ENCODE measurements at places on chromosomes 3 and 15. TPM values are rescaled to one million over a fixed set of nuclear protein-coding genes. Genes with fewer than 3 reads are reported as not detected.

The DNAJA4 gene
- total RNA-seq: 10.6 TPM

The SI gene
- total RNA-seq: not detected

The IGDCC3 gene
- not detected for total RNA-seq

The FAM107A gene
- not detected for total RNA-seq

The RGMA gene
- total RNA-seq: 1.4 TPM

The PLS1 gene
- 20.6 TPM for total RNA-seq

The COL7A1 gene
- 306 TPM for total RNA-seq

The DENND6A gene
- total RNA-seq: 20.3 TPM

The SLTM gene
- total RNA-seq: 67.3 TPM

The SERPINI2 gene
- total RNA-seq: not detected

The CLDN11 gene
- 4.8 TPM for total RNA-seq

The TM4SF18 gene
- total RNA-seq: not detected

The RLBP1 gene
- not detected for total RNA-seq

The C3orf49 gene
- not detected for total RNA-seq

DNA sequence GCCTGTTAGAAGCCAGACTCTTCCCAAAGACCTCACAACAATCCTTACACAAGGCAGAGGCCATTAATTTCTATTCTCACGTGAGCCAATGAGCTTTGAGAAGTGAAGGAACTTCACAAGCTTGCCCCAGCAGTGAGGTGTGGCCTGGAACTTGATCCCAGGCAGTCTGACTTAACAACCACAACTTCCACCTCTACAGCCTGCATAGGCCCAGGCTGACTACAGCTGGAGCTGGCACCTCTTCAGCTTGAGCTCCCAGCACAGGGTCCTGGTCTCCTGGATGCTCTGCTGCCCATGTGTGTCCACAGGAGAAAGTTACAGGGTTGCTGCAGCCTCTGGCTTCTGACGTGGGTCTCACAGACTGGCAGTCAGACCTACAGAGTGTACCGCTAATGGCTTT lies 111.0 kb downstream of the ERC2 start:
- no peak for DNase-seq

DNA sequence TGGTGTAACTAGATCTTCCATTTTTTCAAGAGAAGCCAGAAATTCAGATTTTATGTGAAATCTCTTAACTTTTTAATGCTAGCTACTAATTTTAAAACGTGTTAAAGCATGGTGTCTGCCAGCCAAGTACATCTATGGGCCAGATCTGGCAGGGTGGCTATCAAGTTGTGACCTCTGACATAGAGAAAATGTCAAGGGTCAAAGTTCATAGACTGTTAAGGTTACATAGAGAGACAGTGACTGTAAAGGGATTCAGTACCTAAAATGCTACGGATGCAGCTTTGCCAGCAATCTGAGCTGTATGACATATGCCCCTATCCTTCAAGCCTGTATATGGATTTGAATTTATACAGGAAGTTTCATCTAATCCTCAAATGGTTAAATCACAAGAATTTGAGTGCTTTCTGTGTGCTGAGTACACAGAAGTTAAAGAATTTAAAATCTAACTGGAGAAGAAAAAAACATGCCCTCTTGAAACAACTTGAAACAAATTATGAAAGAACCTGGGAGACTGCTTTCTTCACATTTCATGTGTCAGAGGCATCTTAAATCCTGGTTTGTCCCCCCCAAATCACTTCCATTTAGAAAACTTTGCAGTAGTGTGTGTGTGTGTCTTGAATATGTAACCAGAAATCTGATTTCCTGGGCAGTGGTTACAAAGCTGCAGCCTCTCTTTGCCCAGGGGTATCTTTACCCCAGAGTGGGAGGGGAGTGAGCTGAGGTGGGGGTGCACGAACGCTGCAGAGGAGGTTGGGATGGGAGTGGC lies 895 bp upstream of the ARHGAP31 start:
- DNase-seq: no peak

GRCh38 chr3:114333180-114333922 lies 39.5 kb downstream of the TIGIT start:
- no peak for DNase-seq

DNA sequence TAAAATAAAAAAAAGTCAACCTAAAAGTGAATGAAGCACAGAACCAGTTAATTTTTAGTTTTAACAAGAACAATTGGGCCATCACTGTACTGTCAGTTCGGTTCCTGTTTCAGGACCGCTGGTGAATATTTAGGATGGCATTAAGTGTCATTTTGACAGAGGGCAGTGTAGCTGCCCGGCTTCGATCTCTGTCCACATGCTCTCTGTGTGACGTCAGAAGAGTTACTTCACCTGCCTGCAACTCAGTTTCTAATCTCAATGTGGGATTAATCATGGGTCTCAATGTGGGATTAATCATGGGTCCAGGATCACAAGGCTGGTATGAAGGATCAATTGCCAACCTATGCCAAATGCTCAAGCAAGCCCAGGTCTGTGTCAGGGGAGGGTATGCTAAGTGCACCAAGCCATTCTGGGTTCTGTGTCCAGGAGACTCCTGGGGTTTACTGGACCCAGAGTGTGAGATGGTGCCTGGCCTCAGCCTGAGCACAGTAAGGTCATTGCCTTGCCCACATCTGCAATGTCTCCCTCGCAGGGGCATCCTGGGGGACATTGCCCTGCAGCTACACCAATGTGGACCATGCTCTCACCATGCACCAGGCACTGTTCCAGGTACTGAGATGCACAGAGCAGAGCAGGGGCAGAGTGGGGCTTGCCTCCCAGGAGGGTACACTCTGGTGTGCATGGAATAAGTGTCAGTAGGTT lies 8.1 kb downstream of the GABRA5 start:
- DNase-seq: no peak

DNA sequence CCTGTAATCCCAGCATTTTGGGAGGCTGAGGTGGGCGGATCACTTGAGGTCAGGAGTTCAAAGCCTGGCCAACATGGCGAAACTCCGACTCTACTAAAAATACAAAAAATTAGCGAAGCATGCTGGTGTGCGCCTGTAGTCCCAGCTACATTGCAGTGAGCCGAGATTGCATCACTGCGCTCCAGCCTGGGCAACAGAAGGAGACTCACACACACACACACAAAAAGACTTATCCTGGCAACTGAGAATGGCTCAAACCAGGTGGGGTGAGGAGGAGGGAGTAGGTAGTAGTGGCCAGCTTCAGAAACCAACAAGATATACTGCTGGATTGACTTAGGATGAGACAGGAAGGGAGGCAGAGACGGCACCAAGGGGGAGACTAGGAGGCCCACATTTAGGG lies 53.4 kb upstream of the APEH start:
- DNase-seq: no peak

GRCh38 chr3:4741404-4742307 lies 237.6 kb upstream of the BHLHE40 start:
- peak; percentile 97 for DNase-seq

DNA sequence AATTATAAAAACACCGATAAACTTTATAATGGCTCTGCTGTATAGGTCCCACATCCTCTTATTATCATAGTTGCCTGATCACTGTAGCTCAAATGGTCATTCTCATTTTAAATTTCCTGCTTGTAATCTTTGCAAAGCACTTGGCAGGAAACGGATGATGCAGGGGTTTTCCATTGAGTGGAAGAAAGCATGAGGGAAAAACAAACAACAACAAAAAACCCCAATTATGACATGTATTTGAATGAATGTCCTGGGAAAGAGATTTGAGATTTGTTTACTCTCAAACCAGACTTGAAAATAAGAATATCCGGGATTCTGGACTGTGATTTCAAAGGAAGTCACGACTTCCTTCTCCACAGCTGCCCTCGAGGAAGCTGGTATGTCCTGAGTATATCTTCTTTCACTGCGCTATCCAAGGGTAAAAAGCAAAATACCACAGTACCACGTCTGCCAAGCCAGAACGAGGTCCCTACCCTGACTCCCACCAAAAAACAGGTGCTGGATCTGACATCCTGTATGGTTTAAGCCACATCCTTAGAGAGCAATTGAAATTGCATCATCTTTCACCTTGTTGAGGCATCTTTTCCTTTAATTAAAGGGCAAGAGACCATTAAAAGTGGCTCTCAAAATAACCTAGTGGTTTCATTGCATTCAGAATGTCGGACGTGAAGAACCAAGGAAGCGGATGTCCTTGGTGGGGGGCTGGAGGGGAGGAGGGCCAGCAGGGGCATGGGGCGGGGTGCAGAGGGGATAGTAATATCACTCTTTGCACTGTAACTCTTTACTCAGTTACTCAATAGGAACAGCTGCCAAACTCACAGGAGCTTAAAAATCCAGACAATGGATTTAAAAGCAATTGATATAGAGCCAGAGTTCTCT lies 13.5 kb upstream of the TIPIN start:
- DNase-seq: no peak

- no peak for DNase-seq
Measured at GRCh38 chr3:117856354-117856753, 1146.8 kb downstream of the TUSC7 start.

GRCh38 chr3:140384028-140384771 lies 293.7 kb upstream of the TRIM42 start:
- DNase-seq: no peak

GRCh38 chr3:24191801-24192403 lies 246.8 kb downstream of the NR1D2 start:
- DNase-seq: no peak

GRCh38 chr3:145522893-145523651 lies 637.9 kb downstream of the PLOD2 start:
- DNase-seq: no peak

DNA sequence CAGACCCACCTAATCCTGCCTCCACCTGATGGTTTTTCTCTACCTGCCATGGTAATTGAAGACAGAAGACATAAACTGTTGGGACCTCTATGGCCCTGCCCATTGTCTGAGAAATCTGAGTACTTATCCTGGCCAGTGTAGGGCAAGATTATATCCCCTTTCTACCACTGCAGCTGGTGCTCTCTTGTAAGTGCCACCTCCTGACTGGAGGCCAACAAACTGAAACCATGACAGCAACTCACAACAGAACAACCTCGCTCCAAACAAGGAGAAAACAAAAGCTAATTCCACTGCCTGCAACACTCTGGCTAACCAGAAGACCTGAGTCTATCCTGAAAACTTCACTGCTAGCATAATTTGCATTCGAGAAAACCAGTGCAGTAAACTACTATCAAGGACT lies 82.9 kb downstream of the CLDN1 start:
- no peak for DNase-seq

DNA sequence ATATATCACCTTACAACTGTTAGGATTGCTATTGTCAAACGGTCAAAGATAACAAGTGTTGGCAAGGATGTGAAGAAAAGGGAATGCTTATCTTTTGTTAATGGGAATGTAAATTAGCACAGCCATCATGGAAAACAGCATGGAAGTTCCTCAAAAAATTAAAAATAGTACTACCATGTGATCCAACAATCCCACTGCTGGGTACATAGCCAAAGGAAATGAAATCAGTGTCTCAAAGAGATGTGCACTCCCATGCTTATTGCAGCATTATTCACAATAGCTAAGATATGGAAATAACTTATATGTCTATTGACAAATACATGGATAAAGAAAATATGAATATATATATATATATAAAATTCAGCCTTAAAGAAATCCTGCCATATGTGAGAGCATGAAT lies 274.6 kb downstream of the EDEM1 start:
- DNase-seq: no peak

DNA sequence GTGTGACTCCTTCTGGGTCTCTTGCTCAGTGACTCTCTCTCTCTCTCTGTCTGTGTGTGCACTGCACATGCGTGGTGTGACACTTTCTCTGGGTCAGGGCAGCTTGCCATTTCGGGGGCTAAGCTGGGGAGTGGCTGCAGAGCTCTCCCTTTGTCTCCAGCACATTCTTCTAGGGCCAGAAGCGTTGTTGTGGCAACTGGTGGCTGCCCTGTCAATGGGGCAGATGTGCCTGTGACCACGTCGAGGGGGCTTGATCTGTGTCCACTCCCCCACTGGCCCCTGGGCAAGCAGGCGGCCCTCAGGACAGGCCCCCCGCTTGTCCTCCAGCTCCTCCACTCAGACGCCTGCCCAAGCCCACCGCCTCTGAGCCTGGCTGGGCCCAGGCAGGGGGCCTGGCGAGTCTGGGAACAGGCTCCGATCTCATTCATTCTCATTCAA lies 67.8 kb downstream of the WNT7A start:
- no peak for DNase-seq

DNA sequence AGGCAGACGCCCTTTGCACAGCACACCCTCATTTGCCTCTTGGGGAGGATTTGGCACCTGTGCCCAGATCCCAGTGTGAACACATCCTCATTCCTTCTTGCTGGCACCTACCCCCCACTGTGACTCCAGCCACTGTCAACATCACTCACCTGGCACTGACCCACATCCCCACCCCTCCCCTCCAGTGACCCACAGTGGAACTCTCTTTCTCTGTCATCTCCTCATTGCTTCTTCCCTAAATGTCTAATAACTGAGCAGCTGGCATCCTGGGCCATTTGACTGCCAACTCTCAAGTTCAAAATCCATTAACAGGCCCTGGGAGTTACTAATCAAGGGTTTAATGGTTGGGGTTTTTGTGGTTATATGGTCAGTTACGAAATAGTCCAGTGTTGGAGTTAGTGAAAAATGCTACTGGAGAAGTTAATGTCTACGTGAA lies 14.4 kb downstream of the SNAPC5 start:
- no peak for DNase-seq

DNA sequence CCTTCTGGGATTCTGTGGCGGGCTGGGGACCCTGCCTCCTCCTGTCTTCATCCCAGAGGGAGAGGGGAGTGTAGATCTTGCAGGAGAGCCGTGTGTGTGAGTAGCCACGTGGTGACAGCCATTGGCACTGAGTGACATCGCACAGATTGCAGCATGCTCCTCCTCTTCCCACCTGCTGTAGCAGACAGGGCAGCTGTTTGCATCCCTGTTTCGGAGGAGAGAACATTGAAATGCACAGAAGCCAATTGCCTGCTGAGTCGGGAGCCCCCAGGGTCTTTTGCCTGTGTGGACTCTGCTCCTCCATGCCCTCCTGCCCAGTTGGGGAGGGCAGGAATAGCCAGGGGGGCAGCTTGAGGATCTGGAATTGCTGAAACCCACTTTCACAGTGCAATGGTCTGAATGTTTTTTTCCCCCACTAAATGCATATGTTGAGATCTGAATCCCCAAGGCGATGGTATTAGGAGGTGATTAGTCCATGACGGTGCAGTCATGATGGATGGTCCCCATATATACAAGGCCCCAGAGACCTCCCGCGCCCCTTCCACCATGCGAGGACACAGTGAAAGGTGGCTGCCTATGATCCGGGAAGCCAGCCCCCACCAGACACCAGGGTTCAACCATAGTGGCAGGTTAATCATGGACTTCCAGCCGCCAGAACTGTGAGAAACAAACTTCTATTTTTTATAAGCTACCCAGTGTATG lies 66.8 kb downstream of the CHRNA7 start:
- no peak for DNase-seq

GRCh38 chr3:15434756-15435155 lies 7.4 kb downstream of the EAF1 start:
- DNase-seq: no peak
